ENCODE measurements at places on chromosomes 1 and 21. TPM values are rescaled to one million over a fixed set of nuclear protein-coding genes. Genes with fewer than 3 reads are reported as not detected.

PDC gene
- not detected for total RNA-seq

PRELP gene
- total RNA-seq, result 91.8 TPM

OR2G6 gene
- not detected for total RNA-seq

ELF3 gene
- 62.9 TPM for total RNA-seq

EFNA1 gene
- 178 TPM for total RNA-seq

TTC39A gene
- 42.1 TPM for total RNA-seq

DNA sequence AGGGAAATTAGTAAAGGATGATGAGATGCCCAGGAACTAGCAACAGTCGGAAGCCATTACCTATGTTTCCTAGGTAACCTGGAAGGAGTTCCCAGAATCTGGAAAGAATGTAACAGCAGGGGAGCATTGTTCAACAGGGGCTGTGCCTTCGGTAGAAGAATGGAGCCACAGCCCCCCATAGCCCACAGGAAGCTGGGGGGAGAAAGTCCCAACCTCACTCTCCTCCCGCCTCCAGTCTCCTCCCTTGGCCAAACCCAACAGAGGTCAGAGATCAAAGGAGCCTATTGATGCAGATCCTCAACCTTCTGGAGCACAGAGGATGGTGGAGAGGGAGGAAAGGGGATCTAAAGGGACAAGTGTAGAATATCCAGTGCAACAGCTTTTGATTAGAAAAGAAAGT is 131.5 kb upstream of the SLC44A3 start:
- no peaks in the 10 kb centered on the region for H3K4me1 ChIP-seq
- no peak overlapping the region for H3K27ac ChIP-seq
- DNase-seq, result no peak
- no peak overlapping the region for H3K4me3 ChIP-seq

DNA sequence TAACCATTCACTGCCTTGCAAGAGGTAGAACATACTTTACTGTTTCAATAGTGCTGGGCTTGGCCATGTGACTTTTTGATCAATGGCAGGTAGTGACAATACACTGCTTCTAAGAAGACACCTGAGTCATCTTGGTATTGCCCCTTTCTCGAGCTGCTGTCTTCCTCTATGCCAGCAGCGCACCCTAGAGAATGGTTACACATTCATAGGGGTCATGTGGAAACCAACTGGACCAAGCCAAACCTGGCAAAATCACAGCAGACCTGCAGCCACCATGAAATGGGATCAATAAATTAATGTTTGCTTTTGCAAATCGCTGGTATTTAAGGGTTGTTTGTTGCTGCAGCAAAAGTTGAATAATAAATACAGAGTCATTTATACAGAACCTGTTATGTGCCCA is 122.3 kb downstream of the GRIK1 start:
- H3K4me1 ChIP-seq, result no peaks in the 10 kb centered on the region
- no peaks in the 10 kb centered on the region for H3K36me3 ChIP-seq

GRCh38 chr1:168755800-168756418 is 26.9 kb upstream of the DPT start:
- no peak for DNase-seq
- no peak overlapping the region for H3K4me3 ChIP-seq
- H3K4me1 ChIP-seq, result no peaks in the 10 kb centered on the region
- no peaks in the 10 kb centered on the region for H3K27me3 ChIP-seq
- H3K36me3 ChIP-seq, result no peaks in the 10 kb centered on the region

GRCh38 chr1:83626603-83627002 is 372.3 kb downstream of the TTLL7 start:
- no peaks in the 10 kb centered on the region for H3K27me3 ChIP-seq
- H3K4me3 ChIP-seq, result no peak overlapping the region
- H3K4me1 ChIP-seq, result no peaks in the 10 kb centered on the region
- no peak for DNase-seq

- peaks cover 10% of the 10 kb centered on the region for H3K36me3 ChIP-seq
- H3K4me1 ChIP-seq, result peaks cover 10% of the 10 kb centered on the region
These were observed 24.5 kb downstream of the COA6 start for GRCh38 chr1:234397732-234398131.

DNA sequence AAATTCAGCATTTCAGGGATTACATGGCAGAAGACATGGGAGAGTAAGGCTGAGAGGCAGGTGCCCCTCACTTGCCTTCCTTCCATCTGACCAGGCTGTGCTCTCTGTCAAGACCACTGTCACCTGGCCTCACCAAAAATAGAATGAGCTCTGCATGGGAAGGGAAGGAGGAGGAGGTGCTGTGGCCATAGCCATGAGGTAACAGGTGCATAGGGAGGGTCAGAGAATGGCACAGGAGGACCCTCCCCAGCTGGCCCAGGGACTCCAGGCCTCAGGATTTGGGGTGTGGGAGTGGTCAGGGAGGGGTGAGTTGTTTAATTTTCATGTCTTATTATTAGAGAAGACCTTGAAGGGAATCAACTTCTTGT is 192.3 kb downstream of the FCRL5 start:
- no peak for DNase-seq
- H3K4me1 ChIP-seq, result no peaks in the 10 kb centered on the region
- no peak overlapping the region for H3K4me3 ChIP-seq
- H3K27ac ChIP-seq, result no peak overlapping the region
- H3K36me3 ChIP-seq, result no peaks in the 10 kb centered on the region

DNA sequence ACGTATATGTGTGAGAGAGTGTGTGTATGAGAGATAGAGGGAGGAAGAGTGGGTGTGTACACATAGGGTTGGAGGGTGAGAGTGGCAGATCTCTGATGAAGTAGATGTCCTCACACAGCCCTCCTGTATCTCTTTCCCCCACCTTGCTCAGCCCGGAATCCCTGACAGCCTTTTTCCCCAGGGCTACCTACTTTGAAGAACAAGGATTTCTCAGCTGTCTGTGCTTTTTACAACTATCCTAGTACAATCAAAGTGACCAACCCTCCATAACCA is 29.1 kb upstream of the CADM3 start:
- no peak overlapping the region for H3K27ac ChIP-seq
- H3K4me1 ChIP-seq, result no peaks in the 10 kb centered on the region
- no peak for DNase-seq
- no peaks in the 10 kb centered on the region for H3K36me3 ChIP-seq
- no peak overlapping the region for H3K4me3 ChIP-seq
- H3K27me3 ChIP-seq, result peaks cover 15% of the 10 kb centered on the region

- peaks cover 16% of the 10 kb centered on the region for H3K4me1 ChIP-seq
- H3K27ac ChIP-seq, result peak overlapping the region; percentile 79
- H3K27me3 ChIP-seq, result no peaks in the 10 kb centered on the region
- DNase-seq, result no peak
These were observed 788 bp upstream of the EDEM3 start for GRCh38 chr1:184755226-184756065.

GRCh38 chr1:203661572-203661971 is 34.9 kb downstream of the ATP2B4 start:
- H3K36me3 ChIP-seq, result no peaks in the 10 kb centered on the region
- H3K4me1 ChIP-seq, result peaks cover 39% of the 10 kb centered on the region
- H3K27me3 ChIP-seq, result no peaks in the 10 kb centered on the region
- no peak overlapping the region for H3K4me3 ChIP-seq

DNA sequence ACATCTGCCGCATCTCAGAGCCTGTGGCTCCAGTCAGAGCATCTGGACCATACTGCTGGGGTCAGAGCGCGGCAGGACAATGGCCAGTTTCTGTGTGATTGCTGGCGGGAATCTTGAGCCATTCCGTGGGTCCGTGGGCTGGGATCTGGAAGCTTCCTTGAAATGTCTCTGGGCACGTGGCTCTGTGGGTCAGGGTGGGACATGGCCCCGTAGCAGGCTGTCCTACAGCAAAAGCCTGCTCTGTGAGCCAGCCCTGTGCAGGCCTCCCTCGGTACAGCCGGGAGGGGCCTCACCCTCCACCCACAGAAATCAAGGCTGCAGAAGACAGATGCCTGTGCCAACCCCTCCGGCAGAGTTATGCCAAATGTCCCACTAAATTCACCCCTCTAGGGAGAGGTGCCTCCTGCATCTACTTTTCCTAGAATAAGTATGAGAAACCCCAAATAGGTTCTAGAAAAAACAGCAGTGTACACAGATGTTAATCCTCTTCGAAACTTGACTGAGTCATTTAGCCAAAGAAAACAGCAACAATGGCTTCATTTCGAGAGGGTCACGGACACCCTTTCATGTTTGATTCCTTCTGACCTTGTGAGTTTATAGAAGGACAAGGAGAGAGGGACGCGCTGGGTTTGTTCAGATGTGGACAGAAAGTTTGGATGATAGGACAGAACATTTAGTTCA is 27.8 kb downstream of the COL18A1 start:
- DNase-seq, result no peak
- H3K4me1 ChIP-seq, result no peaks in the 10 kb centered on the region
- H3K4me3 ChIP-seq, result no peak overlapping the region
- no peak overlapping the region for H3K27ac ChIP-seq
